ENCODE measurements at places on chromosomes 2 and 18.

DNA sequence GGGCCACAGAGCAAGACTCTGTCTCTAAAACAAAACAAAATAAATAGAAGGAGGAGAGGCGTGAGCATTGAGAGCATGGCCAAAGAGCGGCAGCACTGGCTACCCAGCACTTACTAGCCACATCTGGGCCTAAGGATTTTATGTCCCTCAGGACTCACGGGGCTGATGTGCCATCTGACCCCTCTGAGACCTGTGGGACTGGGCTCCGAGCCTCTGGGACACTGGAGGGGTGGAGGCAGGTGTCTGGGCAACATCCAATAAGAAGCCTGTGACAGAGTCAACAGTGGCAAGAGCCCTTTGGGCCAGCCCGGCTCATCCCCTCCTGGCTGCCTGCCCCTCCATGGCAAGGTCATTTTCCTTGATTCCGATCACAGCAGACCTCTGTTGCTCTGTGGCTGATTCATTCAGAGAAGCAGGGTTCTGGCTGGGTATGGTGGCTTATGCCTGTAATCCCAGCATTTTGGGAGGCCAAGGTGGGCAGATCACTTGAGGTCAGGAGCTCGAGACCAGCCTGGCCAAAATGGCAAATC is 60.7 kb downstream of the RRM2 start:
- no peak for DNase-seq

GRCh38 chr2:23050388-23050787 is 334.6 kb upstream of the KLHL29 start:
- DNase-seq = no peak

- no peak for DNase-seq
These were observed 159.2 kb downstream of the FAM210A start for GRCh38 chr18:13566941-13567746.

DNA sequence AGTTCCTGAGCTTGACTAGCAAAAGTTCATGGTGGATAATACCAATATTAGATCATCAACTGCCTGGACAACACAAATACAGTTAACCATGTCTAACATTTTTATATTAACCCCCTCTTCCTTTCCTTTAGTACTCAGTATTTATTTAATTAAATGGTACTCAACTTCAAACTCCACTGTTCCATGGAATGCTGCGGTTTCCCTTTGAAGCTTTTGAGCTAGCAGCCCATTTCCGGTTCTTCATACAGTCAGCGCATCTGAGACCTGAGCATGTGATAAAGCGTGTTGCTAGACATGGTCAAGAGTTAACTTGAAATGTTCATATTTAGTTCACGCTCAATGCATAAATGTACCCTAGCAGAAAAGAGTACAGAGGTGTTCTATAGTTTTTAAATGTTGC is 278.4 kb downstream of the ALPK2 start:
- no peak for DNase-seq

DNA sequence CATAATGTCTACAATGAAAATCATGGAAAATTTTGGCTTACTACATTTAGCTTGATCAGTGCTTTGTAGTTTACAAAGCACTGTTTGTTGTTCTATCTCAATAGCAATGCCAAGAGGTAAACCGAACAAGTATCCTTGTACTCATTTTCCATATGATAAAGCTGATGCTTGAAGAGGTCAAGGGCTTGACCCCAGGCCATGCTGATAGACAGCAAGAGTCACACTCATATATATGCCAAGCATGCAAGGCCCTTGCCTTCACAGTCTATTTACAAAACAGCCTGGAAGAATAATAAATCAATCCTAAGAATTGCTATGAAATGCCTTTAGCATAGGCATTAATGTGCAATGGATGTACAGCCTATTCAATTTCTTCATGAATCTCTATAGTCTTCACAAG is 71.8 kb downstream of the SLC8A1 start:
- no peak for DNase-seq

DNA sequence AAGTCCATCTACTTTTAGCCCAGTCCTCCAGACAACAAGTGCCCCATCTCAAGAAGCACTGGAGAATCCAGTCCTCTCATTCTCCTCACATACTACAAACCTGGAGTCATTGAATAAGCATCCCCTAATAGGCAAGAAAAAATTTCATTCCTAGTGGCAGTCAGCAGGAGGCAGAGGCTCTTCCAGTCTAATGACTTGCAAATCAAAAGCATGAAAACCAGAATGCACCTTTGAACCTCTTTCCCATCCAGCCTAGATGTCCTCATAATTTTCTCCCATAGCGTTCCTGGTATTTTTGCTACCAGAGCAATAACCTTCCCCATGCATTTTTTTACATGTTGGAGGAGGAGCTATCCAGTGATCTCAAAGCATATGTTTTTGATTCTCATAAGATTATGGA is 252.6 kb downstream of the TTC32 start:
- no peak for DNase-seq

DNA sequence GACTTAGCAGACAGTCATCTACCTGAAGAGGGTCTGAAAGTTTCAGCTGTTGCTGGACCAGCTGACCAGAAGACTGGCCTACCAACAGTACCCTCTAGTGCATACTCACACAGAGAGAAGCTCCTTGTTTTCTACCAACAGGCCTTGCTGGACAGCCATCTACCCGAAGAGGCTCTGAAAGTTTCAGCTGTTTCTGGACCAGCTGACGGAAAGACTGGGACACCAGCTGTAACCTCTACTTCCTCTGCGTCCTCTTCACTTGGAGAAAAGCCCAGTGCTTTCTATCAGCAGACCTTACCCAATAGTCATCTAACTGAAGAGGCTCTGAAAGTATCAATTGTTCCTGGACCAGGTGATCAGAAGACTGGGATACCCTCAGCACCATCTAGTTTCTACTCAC is 63.2 kb downstream of the ALMS1 start:
- DNase-seq = no peak

DNA sequence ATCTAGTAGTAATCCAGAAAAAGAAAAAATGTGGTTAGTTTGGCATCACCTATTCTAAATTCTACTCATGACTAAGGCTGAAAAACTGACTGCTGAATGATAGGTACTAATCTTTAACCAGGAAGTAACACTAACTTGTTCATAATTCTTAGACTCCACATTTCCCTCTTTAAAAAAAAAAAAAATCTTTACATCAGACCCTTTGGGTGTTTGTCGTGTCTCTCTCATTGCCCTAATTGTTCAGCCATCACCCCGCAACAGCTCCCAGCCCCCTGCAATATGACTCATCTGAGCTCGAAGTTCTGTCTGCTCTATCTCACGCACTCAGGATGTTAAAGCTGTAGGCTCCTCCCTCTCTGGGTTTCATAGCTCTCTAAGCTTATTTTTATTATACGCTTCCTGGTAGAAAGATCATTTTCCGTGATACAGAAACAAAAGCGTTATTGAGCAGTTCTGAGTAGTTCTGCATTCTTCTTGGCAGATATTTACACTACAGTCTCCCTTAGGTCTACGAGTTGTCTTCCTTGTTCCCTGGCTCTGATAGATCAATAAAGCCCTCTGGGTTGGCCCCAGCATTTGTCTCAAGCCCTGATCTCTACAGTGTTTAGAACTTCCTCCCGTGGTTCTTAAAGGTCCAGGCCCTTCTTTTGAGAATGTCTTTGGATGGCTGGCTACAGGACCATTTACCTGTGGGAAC is 95.6 kb downstream of the TNFRSF11A start:
- no peak for DNase-seq

GRCh38 chr2:231717281-231718171 is 9.2 kb downstream of the PTMA start:
- no peak for DNase-seq

GRCh38 chr2:165889158-165889557 is 64.4 kb downstream of the TTC21B start:
- DNase-seq = no peak

DNA sequence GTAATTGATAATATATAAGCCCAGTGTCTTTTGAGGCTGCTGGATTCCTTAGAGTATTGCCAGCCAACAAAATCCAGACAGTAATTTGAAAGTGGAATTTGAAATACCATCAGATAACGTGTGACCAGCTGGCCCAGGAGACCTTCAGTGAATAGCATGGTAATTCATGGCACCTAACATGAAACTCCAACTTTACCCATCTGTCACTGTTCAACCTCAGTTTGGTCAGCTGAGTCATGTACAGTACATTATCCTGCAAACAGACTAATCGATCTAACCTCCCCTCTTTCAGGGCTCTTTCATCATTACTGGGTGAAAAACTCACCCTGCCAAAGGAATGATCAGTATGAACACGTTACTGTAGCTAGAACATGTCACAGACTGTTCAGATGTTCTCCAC is 230.6 kb downstream of the DOK6 start:
- DNase-seq = no peak

DNA sequence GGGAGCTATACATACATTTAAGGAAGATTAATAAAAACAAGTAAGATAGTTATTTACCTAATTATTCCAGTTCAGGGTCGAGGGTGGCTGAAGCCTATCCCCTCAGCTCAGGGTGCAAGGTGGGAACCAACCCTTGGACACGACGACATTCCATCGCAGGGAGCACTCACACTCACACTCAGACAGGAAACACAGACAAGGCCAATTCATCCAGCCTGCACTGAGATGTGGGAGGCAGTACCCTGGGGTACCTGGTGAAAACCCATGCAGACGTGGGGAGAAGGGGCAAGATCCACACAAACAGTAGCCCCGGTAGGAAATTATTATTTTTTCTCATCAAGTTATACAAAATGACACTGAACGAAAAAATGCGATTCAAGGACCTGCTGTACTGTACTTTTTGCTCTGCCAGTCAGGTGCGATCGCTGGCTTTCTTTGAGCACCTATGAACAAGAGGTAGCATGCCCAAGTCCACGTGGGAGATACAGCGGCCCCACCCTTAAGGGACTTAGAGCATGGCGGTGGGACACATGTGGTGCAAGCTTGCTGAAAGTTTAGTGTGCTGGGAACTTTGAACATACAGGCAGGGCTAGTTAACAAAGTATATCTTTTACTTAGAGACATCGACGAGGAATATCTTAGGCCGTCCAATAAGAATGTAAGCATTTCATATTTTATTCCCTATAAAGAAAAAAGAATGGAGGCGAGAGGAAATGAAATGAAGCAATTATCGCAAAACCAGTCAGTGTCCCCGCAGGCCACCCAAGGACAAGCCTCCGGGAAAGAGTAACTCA is 624 bp downstream of the METTL8 start:
- DNase-seq = peak; percentile 33

- no peak for DNase-seq
These were observed 26.5 kb downstream of the GPR39 start for GRCh38 chr2:132443106-132443505.

DNA sequence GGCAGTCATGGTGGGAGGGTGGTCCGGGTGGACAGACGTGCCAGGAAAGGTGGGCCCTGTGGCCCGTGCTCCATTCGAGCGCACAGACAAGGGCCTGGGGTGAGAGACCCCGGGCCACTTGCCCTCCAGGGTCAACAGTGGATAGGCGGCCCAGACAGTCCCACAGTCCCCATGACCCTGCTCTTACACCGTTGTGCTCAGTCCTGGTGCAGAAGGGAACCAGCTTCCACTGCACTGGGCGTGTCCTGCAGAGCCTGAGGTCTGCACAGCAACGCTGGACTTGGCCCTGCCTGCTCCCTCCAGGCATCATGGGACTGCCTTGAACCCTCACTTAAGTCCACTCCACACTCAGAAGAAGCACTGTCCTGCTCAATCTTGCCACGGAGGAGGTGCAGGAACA is 52.0 kb downstream of the PXDN start:
- DNase-seq = no peak

DNA sequence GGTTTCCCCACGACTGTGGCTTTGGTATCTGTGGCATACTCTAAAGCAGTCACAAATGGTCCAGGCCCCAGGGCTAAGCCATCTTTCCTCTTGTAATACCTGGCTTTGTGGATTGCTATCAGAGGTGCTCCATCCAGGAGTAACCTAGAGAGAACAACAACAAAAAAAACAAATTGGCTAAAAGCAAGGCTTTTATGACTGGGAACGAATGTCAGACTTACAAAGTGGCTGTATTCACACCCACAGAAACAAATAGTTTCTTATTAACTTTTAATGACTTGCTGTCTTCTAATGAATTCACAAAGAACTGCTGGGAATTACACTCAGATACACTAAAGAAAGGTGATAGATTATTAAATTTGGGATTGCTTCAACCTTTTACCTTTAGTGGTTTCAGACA is 35.1 kb downstream of the HDHD2 start:
- DNase-seq = no peak

DNA sequence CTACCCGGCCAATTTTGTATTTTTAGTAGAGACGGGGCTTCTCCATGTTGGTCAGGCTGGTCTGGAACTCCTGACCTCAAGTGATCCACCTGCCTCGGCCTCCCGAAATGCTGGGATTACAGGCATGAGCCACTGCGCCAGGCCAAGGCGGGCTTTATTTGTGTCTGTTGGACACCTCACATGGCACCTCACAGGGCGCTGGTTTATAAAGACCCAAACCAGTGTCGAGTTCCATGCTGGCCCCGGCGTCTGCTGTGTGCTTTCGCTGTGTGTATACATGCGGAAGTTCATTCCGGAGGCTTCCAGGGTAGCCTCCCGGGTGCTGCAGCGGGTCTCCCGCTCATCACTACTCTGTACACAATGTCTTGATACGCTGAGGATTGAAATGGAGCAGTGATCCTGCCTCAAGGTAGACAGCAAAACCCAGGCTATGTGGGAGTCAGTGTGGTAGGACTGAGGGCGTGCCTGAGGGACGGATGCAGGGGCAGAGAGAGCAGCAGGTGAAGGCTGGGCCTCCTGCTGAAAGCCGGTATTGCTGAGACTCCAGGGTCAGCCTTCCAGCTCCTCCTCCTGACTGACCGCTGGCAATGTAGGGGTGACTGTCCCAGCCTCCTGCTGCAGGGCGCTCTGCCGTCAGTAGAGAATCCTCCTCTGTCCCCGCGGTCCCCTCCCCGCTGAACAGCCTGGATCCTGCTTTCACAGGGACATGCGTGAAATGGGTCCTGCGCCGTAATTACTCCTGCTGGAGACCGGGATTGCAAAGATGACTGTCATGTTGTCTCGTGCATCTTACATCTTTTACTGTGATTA is 22.7 kb downstream of the LDLRAD4 start:
- no peak for DNase-seq

DNA sequence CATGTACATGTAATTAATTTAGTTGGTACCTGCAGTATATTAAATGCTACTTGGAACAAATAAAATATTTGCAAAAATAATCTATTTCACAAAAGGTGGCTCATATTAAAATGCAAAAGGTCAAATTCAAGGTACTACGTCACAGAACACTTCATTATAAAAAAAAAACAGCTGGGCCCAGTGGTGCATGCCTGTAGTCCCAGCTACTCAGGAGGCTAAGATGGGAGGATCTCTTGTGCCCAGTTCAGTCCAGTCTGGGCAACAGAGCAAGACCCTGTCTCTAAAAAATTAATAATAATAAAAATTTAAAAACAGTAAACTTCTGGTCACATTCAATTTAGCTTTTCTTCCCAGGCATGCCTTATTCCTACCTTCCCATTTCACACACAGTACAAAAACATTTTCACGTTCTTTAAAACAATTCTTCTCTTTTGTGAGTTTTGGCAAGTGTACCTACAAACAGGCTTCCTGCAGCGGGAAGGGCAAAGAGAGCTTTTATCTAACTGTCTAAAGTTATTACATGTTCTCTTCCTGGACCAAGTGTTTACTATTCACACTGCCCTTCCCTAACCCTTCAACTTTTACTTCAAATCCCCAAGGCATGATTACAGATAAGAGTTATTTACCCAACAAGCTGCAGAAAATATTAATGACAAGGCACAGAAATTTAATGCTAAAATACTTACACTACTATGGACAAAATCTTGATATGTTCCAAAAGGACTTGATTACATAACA is 10.7 kb downstream of the BAZ2B start:
- DNase-seq = no peak

- DNase-seq = no peak
These were observed 14.7 kb downstream of the CDC42EP3 start for GRCh38 chr2:37656512-37657423.
